T-helper 2 cell (primary cell): ENCODE measurements at places on chromosomes 6 and 20.
A peak's percentile ranks its signal among the peaks of the same experiment; 100 is the strongest.

GRCh38 chr20:32651537-32651936 is 22.2 kb downstream of the C20orf203 start:
- no peak for DNase-seq

GRCh38 chr20:50980851-50981713 is 22.5 kb downstream of the MOCS3 start:
- DNase-seq: peak; percentile 20

DNA sequence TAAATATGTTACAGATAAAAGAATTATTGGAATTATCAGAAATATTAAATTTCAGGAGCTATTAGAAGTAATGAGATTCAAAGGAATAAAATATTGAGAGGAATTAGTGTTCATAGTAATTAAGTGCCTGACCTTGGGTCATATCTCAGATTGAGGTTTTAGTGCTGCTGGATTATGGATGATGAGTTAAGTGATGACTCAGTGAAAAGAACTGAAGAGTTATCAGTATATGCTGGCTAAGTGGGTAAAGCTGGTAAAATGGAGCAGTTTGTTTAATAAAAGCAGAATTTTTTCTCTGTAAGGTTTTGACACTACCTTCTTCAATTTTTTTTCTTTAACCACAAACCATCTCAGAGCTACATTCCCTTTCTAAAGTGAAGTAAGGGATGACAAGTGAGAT is 206.7 kb downstream of the MANEA start:
- DNase-seq: no peak

DNA sequence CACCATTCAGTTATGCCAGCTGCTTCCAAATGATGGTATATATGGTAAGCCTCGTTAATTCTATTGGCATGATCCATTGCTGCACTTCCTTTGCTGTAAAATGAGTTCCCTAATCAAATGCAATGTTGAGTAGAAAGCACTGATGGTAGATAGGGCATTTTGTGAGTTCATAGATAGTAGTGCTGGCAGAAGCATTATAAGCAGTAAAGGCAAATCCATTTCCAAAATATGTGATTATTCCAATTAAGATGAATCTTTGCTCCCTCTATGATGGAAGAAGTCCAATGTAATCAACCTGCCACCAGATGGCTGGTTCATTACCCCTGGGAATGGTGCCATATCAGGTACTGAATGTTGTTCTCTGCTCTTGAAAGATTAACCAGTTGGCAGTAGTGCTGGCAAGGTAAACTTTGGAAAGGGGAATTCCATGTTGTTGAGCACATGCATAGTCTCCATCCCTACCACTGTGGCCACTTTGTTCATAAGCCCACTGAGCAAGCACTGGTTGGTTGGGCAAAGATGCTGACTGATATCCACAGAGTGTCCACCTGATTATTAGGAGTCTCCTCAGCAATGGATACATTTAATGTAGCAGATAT is 5.6 kb upstream of the TBPL1 start:
- no peak for DNase-seq

GRCh38 chr20:57659517-57660180 is 39.4 kb upstream of the ZBP1 start:
- DNase-seq: no peak

DNA sequence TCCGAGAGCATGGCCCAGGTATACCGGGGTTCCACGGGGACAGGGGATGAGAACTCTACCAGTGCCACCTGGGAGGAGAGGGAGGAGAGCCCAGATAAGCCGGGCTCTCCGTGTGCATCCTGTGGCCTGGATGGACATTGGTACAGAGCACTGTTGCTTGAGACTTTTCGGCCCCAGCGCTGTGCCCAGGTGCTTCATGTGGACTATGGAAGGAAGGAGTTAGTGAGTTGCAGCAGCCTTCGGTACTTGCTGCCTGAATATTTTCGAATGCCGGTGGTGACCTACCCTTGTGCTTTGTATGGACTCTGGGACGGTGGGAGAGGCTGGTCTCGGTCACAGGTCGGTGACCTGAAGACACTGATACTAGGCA is 1.3 kb downstream of the TDRD6 start:
- no peak for DNase-seq

- no peak for DNase-seq
Measured at GRCh38 chr20:50470264-50470858, 39.8 kb upstream of the PTPN1 start.

- no peak for DNase-seq
Measured at GRCh38 chr6:35573495-35574110, 60.9 kb upstream of the TULP1 start.

- DNase-seq: no peak
Measured at GRCh38 chr20:44566811-44567210, 15.6 kb upstream of the PKIG start.

GRCh38 chr6:92364948-92365541 is 1054.3 kb downstream of the EPHA7 start:
- DNase-seq: no peak

DNA sequence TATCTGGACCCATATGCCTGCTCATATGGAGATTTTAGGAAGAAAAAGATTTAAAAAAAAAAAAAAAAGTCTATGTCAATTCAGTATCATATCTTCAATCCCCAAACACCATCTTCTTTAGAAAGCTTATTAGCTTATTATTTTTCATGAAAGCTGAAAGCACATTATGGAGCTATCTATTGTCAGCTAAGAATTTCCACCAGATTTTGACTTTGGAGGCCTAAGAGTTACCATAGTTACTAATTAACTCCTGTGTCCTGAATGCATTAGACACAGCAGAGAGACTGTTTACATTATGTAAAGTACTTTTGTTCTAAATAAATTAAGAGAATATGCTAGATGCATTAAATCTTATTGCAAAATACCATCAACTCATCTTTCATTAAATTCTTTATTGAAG is 255.5 kb upstream of the NRSN1 start:
- no peak for DNase-seq

DNA sequence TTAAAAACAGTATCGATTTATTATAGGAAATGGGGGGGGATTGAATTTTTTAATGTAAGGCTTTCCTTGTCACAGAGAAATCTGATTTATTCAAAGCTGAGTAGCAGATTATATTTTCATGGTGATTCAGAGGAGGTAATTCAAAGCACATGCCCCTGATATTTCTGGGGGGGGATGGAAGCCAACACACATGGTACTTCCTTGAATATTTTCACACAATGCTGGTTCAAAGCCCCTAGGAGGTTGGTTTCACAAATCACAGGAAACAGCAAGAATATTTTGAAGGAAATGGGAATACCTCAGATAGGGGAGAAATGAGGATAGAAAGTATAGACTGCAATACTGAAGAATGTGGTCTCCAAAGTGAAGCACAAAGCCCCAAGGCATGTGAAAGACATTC is 98.8 kb downstream of the RTN4IP1 start:
- DNase-seq: no peak

GRCh38 chr20:33112547-33113386 is 33.3 kb downstream of the BPIFB4 start:
- no peak for DNase-seq

GRCh38 chr6:56524891-56525703 is 117.6 kb downstream of the DST start:
- no peak for DNase-seq

DNA sequence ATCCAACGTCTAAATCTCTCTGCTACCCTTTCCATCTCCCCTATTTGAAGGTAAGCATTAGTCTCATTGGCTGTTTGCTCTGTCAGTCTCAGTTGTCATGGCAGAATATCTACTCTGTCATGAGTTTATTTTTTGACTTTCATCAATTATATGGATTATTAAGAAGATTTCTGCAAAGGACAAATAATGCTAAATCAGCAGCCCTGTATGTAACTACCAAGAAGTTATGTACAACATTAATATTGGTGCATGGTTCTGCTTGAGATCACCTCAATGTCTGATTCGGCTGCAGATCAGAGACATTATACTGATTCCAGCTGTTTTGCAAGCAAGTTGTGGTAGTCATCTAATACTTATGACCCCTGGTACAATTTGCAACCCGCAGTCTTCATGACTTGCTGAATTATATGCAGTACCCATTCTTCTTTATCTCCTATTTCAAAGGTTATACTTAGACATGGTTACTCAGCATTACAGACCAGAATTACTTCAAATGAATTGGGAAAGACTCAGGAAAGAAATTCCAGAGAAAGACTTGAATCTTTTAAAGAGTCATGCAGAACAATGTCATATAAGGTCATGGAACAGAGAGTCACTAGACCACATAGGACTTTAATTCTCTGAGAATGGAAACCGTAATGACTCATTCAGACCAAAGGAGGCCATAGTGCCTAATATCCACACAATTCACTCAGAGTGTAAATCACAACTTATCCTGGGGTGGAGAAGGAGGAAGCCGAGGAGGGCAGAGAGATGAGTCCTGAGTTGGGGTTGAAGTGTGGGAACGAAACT is 201.4 kb downstream of the IBTK start:
- DNase-seq: no peak

DNA sequence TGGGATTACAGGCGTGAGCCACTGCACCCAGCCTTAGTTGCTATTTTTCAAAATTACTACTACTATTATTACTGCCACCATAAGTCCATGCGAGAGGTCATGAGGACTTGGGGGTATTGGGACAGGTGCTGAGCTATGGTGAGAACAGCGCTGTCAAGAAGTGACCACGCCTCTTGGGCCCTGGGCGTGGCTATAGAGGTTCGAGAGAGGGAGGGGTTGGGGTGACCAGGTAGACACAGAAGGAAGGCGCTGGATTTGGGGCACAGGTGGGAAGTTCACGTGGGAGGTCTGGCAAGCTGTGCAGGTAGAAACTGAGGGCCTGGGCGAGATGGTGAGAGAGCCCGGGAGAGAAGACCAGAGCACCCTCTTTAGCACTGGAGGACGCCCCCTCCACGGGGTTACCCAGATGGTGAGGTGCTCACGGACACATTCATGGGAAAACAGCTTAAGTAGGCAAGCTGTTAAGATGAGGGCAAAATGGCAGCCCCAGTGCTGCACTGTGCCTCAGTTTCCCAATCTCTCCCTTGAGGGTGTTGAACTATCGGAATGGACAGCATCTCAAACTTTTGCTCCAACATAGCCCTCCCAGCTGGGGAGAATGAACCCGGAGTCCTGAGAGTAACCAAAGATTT is 61.0 kb downstream of the RAB44 start:
- DNase-seq: no peak

- no peak for DNase-seq
Measured at GRCh38 chr20:44629542-44629941, 22.0 kb downstream of the ADA start.

DNA sequence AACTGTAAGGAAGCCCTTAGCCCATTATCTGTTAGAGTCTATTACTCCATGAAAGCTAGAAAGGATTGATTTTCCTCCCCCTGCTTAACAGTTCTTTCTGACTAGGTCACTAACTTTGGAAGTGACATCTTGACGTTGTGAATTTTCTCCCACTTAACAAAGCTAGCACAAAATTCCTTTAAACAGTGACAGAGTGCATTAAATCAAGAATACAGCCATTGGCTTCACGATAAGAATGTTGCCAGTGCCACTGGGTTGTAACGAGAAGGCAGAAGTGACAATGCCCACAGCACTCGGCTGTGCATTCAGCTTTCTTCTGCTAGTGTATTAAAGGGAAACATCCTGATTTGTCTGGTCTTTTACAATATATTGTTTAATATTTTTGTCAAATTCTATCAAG is 182.7 kb upstream of the DTNBP1 start:
- DNase-seq: no peak

DNA sequence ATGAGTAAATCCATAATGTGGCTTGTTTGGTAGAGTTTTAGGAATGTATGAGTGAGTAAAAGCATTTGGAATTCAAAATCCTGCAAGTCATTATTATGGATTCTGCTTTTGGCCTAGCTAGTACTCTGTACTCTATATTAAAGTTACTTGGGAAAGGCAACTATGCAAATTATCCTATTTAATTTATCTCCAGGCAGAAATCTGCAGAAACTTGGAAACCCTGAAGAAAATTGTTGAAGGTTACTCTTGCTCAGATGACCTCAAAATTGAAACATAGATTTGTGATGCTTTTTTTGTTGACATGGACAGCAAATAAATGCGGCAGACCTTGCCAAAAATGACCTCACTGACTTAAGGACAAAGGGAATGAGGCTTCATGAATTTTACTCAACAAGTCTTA is 477.1 kb upstream of the EYS start:
- no peak for DNase-seq

DNA sequence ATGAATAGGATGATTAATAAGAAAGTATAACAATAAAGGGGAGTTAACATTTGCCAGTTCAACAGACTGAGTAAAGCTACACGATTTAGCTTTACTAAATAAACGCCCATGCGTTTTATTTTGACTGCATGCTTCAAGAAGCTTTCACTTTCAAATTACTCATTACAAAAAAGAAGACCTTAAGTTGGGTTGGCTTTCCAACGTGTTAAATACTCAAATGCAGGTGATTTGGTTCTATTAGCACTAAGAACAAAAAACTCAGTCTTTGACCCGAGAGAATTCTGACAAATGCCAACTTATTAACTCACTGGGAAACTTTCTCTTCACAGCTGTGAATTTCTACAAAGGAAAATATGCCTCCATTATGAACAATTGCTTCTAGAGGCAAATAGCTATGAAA is 24.8 kb downstream of the RNF146 start:
- peak; percentile 58 for DNase-seq

DNA sequence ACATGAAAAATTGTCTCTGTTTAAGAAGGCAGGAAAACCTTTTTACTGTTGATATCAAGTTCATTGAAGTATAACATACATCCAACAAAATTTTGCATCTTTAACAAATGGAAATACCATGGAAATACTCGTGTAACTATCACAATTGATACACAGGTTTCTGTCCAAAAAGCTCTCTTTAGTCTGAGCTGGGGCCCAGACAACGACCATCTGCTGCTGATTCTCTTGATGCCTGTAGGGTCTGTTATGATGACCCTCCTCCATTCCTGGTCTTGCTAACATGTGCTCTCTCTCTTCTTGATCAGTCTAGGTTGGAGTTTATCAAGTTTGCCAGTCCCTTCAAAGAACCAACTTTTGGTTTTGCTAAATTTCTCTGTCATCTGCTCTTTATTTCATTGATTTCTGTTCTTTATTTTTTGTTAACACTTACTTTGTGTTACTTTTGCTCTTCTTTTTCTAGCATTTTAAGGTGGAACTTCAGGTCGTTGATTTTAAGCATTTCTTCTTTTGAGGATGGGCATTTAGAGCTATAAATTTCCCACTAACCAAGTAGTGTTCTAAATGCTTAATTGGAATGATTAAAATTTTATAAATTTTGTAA is 116.8 kb downstream of the PSMB1 start:
- DNase-seq: no peak

DNA sequence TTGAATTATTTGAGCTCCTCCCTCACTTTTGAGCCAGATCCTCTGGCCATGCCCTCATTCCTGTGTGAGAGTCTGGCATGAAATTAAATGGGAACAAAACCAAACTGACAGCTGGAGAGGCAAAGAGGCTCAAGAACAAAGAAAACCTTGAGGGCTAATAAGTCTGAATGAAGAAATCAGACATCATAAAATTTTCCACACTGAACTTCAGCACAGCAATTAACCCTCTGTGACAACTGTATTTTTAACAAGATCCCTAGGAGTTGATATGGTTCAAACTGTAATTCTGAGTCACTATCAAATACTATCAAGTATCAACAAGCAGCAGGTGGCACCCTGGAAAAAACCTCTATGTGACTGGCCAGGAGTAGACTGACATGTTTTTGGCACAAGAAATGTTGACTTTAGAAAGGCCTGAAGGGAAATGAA is 109.4 kb upstream of the EMILIN3 start:
- DNase-seq: no peak
